M059J (cell line): ENCODE measurements at places on chromosomes 11 and 22. TPM values are rescaled to one million over a fixed set of nuclear protein-coding genes. Genes with fewer than 3 reads are reported as not detected.

Gene ROBO4
- 0.20 and 0.99 TPM in 2 replicates for total RNA-seq

- no peak for DNase-seq
Observed at GRCh38 chr11:72411623-72412419, 22.5 kb downstream of the CLPB start.

GRCh38 chr22:50267591-50268390, 2.4 kb downstream of the MAPK11 start:
- DNase-seq = no peak

DNA sequence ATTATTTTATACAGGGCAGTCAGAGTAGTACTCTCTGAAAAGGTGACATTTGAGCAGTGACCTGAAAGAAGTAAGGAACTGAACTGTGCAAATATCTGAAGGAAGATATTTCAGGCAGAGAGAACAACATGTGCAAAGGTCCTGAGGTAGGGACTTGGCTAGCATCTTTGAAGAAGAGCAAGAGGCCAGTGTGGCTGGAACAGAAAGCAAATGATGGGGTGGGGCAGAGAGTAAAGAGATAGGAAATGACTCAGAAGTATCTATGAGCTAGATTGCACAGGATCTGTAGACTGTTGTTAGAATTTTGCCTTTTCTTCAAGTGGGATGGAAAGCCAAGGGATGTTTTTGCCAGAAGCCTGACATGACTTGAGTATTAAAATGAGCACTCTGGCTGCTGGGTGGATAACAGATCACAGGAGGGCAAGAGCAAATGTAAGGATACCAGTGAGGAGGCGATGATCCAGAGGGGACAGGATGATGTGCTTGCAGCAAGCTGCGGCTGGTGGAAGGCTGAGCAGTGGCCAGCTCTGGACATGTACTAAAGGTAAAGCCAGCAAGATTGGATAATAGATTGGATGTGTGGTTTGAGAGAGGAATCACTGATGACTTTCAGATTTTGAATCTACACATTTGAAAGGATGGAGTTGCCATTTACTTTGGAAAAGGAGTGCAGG, 33.2 kb upstream of the TTC12 start:
- no peak for DNase-seq

Gene PANX3
- not detected in 2 replicates for total RNA-seq

Gene BAD
- total RNA-seq = 148 and 163 TPM in 2 replicates

- DNase-seq = no peak
Observed at GRCh38 chr11:114564831-114565230, 5.2 kb upstream of the NXPE1 start.

DNA sequence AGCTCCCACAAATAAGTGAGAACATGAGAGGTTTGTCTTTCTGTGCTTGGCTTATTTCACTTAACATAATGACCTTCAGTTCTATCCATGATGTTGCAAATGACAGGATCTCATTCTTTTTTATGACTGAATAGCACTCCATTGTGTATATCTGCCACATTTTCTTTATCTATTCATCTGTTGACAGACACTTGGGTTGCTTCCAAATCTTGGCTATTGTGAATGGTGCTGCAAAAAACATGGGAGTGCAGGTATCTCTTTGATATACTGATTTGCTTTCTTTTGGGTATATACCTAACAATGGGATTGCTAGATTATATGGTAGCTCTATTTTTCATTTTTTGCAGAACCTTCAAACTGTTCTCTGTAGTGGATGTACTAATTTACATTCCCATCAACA, 13.3 kb downstream of the GVQW3 start:
- DNase-seq = no peak

DNA sequence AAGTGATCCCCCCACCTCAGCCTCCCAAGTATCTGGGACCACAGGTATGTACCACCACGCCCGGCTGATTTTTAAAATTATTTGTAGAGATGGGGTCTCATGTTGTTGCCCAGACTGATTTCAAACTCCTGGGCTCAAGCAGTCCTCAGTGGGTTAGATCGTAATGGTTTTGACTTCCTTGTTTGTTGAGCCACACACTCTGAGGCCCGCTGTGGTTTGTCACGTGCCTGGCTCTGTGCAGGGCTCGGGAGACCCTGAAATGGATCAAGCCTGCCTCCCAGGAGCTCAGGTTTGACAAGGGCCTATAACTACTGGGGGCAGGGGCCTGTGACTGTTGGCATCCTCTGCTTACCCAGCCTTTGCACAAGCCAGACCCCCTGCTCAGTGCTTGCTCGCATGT, 68.1 kb downstream of the MPPED1 start:
- no peak for DNase-seq

Gene BDNF
- 35.4 and 46.9 TPM in 2 replicates for total RNA-seq

DNA sequence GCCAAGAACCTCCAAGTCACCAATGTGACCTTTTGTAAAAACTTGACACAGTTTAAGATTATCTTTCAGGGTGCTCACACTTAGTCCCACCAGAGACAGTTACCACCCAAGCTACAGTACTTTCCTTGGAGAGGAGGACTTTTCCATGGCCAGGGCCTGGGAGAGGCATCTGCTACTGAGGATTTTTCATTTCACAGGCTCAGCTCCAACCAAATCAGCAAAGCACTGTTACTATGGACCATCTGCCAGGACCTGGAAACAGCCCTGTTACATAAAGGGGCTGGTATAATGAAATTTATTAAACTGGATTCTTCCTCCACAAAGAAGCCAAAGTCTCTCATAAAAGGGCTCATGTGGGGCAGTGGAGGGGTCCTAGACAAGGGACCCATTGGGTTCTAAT, 38.6 kb downstream of the SERGEF start:
- no peak for DNase-seq

Gene CBLIF
- not detected in 2 replicates for total RNA-seq

DNA sequence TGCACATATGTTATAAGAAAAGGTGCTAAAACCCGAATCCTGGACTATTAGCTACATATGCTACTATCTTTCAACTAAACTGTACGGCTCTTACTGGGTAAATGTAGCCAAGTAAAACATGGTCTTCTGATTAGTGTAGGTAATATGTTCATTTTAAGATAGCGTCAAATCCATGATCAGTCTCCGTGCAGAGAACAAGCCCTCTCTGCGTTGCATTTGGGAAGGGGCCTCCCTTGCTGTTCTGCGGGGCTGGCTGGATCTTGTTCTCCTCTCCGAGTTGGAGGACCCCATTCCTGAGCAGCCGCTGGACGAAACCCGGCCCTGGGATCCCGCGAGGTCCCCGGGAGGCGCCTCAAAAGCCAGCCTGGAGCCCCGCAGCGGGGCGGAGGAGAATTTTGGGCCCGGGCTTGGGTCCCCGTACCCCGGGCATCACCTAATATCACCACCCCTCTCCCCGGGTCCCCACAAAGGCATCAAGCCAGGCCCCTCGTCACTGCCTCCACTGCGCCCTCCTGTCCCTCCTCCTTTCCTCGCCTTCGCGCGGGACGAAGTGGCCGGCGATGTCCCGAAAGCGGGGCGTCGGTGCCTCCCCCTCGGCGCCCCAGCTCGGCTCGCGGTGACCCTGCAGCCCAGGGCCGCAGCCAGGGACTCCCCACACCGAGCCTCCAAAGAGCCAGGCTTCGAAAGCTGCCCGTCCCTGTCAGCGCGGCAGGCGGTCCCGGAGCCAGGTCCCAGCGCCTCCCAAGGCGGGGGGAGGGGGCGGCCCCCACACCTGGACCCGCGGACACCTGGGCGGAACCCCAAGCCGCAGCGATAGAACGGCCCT, 54.5 kb upstream of the FBXO3 start:
- no peak for DNase-seq

Gene SYT9
- total RNA-seq = 0.59 and 0.81 TPM in 2 replicates

GRCh38 chr11:103202048-103202651, 92.9 kb downstream of the DYNC2H1 start:
- DNase-seq = peak; percentile 48

DNA sequence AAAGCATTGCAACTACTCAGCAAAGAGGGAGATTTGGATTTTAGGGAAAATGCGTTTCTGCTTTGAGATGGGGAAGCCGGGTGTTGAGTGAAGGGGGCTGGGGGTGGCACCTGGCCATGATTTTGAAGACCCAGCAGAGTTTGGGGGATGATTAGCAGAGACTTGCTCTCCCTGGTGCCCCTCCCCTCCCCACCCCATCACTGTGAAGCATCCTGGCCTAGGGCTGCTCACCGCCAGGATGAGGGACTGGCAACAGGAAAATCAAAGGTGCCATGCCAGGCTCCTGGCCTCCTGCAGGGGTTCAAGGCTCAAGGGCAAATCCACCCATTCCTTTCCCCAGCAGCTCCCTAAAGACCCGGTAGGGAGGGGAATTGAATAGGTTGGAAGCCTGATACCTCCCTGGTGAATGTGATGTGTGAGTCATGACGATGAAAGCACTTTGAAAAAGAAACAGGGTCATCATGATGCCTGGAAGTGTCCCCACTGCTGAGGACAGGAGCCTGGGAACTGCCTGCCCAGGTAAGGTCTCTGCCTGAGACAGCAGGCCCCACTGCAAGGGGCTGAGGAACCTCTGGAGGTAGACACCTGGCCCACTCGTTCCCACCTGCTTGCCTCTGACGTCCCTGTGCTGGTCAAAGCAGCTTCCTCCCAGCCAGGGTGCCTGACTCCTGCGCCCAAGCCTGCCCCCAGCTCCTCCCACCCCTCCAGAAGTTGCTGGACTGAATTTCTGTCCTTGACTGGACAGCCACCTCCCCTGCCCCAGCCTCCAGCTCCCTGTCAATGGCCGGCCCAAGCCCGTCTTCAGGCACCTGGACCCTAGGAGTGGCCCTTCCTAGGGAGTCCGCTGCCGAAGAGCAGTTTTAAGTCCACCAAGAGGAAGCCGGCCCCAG, 1.7 kb downstream of the CHST1 start:
- DNase-seq = peak; percentile 47

- peak; percentile 54 for DNase-seq
Observed at GRCh38 chr11:19714022-19714386, 1.4 kb downstream of the NAV2 start.

DNA sequence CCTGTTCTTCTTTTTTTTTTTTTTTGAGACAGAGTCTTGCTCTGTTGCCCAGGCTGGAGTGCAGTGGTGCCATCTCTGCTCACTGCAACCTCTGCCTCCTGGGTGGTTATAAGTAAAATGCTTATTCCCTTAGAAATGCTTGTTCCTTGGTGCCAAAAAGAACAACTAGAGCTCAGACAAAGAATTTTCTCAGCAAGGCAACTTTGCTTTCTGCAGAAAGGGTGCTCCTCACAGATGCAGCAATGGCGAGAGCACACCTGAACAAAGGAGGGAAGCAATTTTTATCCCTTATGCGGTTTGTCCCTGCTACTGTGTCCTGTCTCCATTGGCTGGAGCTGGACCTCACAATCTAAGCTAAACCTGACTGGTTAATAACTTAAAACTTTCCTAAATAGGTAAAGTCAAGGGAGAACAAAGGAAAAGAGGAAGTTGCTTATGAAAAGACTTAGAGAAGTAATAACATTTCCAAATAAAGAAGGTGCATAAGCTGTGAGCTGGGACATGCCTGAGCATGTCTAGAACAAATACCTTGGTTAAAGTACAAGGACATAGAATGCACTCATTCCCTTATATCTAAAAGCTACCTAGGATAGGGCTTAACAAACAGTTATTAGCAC, 90.0 kb upstream of the PRR5 start:
- no peak for DNase-seq

GRCh38 chr11:108203075-108203474, 19.4 kb downstream of the NPAT start:
- DNase-seq = no peak

- DNase-seq = peak; percentile 44
Observed at GRCh38 chr11:108221371-108221770, 1.1 kb downstream of the NPAT start.

DNA sequence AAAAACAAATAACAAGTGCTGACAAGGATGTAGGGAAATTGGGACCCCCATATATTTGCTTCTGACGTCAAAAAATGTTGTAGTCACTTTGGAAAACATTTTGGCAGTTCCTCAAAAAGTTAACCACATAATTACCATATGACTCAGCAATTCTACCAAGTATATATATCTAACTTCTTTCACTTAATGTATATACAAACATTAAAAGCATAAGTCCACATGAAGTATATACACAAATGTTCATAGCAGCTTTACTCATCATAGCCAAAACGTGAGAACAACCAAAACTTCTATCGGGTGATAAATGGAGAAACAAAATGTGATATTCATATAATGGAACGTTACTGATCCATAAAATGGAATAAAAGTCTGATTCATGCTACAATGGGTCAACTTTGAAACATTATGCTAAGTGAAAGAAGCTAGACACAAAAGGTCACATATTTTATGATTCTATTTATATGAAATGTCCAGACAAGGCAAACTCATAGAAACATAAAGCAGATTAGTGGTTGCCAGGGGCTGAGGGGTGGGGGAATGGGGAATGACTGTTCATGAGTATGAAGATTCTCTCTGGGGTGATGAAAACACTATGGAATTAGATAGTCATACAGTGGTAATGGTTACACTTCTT, 48.7 kb upstream of the TEAD1 start:
- peak; percentile 76 for DNase-seq

- peak; percentile 66 for DNase-seq
Observed at GRCh38 chr11:10450462-10451425, 4.3 kb upstream of the AMPD3 start.

Gene SPI1
- not detected in 2 replicates for total RNA-seq

- DNase-seq = no peak
Observed at GRCh38 chr11:75964071-75964470, 149.1 kb downstream of the UVRAG start.

- DNase-seq = peak; percentile 66
Observed at GRCh38 chr11:64148226-64148916, 17.5 kb downstream of the MACROD1 start.

Gene PHF21B
- total RNA-seq = not detected in 2 replicates

Gene PRG3
- total RNA-seq = not detected in 2 replicates

GRCh38 chr11:40401132-40401853, 1058.2 kb downstream of the LRRC4C start:
- DNase-seq = peak; percentile 12

- peak; percentile 52 for DNase-seq
Observed at GRCh38 chr11:83157594-83158356, 844 bp downstream of the PCF11 start.
